Ecto neural progenitor cell (in vitro differentiated cells): ENCODE measurements at places on chromosomes 6 and 20.

- DNase-seq, result no peak
Observed at GRCh38 chr6:10237298-10238038, 177.4 kb downstream of the TFAP2A start.

DNA sequence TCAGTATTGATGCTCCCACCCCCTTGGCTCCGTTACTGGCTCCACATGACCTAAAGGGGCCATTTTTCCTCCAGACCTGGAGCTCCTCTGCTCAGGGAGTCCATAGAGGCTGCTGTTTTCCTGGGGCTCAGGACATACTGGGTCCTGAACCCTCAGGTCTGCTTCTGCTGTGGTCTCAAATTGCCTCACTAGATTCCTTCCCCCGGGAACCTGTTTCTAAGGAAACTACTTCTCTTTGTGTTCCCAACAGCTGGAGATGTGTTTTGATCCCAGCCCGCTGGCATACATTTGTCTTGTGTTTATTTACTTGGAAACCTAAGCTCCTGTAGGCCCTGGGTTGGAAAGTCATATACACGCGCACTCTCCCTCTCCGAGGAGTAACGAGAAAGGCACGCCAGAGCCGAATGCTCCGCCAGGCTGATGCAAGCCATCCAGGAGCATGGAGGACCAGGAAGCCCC, 222.8 kb downstream of the UST start:
- peak; percentile 66 for DNase-seq

DNA sequence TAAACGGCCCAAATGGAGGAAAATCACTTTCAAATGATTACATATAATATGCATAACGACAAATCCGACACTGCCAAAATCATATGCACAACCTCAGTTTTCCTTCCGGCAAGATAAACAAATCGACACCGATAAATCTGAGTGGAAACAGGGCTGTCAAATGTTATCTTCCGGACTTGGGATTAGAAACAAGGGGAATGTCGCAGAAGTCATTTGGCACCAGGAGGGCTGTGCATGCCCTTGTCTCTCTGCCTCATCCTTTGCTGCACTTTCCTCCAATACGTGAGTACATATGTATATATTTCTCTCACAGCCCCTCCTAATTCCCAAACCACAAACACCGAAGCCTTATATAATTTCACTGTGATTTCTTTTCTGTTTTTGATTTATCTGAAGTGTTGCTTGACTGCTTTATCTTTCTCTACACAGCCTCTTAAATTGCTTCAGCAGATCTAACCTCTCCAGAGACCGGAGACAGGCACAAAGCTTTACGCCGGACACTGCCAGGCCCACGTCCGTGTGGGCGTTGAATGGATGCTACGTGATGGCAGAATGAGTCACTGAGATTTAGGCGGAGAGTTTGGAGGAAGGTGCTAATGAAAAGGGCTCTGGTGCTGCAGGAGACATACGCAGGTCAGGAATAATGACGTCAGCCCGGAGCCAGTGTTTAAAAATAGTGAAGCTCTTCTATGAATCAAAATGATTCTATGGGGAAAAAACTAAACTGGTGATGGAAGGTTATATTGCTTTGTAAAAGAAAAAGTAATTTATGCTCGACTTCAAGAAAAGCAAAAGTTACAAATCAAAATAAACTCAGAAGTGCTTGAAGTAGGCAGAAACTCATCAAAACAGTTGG, 21.0 kb upstream of the PRELID3B start:
- no peak for DNase-seq

- no peak for DNase-seq
Observed at GRCh38 chr6:133623621-133624020, 265.3 kb upstream of the TCF21 start.

DNA sequence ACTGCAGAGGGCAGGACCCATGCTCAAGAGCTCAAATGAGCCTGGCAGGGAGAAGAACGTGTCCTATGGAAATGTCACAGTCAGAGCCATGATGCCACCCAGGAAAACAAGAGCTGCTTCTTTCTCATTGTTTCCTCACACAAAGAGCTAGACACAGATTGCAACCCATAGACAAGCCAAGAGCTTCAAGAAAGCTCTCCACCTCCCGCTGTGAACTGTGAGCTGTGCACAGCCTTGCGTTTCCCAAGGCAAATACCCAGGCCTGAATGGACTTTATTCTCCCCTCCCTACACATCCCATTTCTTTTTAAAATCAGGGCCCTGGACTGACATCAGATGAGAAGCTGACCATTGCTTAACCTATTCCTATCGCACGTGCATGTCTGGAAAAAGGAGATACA, 388.8 kb downstream of the RNGTT start:
- DNase-seq, result peak; percentile 56

DNA sequence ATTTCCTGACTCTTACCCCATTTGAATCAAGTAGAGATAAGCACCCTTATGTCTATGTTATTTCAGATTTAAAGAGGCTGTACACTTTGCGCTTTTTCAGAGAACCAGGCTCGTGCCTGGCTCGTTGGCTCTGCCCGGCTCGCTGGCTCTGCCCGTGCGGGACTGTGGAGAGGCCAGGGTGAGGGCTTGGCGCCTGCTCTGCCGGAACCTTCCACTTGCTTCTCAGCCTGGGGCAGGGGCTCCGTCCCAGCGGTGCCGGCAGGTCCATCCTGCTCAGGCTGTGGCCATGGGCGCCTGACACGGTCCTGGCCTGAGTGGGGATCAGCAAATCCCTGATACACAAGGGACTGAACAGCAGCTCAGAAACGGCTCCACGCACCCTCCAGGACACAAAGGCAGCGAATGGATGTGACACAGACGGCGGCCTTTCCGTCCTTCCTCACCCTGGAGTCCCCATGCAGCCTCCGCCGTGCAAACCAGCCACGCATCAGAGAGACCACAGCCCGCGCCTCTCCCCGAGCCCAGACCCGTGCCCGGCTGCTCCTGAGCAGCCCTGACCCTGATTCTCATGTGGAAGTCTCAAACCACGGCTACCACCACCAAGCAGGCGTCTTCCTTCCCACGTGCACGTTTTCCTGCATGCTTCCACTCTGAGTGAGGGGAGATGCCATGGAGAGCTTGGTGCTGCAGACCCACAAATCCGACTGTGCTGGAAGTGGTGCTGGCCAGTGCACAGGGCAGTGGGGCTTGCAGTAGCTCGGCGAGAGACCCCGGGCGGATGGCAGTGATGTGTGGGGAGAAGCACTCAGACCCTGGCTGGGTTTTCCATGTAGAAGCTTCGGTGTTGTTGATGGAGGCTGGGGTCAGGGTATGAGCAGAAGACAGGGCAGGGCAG, 233.9 kb downstream of the ERMARD start:
- no peak for DNase-seq

- DNase-seq, result no peak
Observed at GRCh38 chr20:44572551-44573500, 9.6 kb upstream of the PKIG start.

DNA sequence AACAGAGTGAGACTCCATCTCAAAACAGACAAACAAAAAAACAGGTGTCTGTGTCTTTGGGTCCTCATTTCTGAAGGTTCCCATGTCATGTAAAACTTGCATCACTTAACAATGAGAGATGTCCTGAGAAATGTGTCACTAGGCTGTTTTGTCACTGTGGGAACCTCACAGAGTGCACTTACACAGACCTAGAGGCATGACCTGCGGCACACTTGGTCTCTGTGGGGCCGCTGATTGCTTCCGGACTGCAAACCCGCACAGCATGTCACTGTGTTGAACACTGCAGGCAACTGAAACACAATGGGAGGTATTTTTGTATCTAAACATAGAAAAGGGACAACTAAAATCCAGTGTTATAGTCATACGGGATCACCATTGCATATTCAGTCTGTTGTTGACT, 42.3 kb upstream of the TMEM181 start:
- no peak for DNase-seq

DNA sequence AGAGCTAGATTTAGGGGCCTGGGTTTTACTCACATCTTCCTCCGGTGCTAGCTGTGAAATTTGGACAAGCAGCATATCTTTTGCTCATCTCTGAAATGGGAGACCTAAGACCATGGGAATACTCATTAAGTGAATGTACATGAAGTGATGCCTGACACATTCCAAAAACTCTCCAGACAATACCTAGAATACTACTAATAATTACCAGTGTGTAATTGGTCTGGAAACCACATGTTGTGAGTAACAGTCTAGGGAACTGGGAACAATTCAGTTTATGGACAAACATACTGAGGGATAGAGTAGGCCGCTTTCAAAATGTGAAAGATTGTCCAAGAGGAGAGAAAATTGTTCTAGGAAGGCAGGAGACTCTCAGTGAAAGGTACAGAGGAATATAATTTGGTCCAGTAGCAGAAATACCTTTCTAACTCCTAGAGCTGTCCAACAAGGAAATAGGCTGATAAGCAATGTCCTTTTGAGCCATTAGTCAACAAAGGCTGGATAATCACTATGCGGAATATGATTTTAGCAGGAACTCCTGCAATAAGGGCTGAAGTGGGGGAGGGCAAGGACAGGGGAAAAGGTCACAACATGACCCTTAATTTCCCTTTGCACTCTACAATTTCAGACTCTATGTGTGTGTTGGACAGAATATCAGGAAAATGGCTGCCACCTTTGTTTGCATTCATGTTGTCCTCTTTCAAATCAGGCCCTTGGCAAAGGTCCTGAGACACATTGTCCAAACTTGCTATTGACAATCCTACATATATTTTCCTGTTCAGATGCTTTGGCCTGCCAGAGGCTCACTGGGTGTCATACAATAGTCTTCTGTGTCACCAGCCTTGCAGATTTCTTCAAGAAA, 315.4 kb downstream of the PLCB1 start:
- no peak for DNase-seq

- no peak for DNase-seq
Observed at GRCh38 chr20:48855046-48855445, 27.2 kb upstream of the PREX1 start.

- peak; percentile 32 for DNase-seq
Observed at GRCh38 chr20:40961176-40961575, 67.4 kb upstream of the TOP1 start.
